ENCODE measurements at places on chromosomes 5 and 9.

DNA sequence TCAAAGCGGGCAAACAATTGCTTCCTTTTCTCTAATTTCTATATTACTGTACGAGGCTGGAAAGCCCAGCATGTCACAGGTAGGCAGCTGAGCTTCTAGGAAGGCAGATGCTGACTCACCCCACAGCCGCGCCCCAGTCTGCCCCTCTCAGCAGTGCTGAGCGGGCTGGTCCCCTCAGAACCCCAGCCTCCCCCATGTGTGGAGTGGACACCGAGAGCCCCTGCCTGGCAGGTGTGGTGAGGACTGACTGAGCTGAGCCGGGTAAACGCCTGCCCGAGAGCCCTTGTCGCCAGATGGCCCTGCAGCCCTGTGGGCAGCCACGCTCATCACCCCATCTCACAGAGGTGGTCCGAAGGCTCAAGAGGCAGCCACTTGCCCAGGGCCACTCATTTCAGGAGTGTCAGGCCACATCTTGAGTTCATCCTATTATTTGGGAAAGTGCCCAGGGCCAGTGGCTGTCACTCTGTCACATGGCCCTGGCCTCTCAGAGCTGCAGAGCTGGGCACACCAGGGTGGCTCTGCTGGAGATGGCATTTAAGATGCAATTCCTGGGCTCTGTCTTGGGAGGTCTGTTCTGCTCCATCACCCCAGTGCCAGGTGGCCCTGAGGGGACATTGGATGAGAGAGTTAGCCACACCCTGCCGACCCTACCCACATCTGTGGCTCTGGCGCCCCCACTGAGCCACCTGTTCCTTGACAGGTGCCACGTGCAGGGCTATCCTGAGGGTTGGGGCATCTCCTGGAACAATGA is 12.4 kb downstream of the CARD19 start:
- DNase-seq = no peak

- no peak for DNase-seq
Measured at GRCh38 chr5:8050616-8051175, 181.7 kb downstream of the MTRR start.

DNA sequence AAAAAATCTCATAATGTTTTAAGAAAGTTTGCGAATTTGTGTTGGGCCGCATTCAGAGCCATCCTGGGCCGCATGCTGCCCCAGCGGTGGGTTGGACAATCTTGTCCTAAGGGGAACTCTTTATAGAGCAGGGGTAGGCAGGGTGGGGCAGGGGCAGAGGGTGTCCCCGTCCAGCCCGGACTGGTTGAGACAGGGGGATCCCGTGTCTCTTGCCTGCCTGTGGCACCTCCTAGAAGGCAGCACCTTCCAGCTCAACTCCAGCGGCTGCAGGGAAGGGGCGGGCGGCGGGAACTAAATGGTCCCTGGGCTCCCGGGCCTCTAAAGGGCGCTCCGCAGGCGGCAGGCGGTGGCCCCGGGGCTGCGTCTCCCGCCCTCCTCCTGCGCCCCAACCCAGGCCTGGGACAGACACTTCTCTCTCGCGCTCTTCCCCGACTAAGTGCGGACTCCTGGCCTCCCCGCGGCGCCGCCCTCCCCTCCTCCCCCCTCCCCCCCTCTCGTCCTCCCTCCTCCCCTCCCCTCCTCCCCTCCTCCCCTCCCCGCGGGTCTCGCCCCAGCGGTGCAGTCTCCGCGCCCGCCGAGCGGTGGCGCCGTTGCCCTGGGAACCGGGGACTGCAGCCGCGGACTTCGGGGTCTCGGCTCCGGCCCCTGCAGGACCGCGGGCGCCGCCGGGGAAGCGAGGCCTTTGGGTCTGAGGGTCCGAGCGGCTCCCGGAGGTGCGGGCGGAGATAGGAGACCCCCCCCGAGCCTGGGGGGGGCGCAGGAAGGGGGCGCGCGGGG is 132.6 kb downstream of the MRPL36 start:
- DNase-seq = no peak

- no peak for DNase-seq
Measured at GRCh38 chr5:145260670-145261069, 574.5 kb downstream of the PRELID2 start.

- no peak for DNase-seq
Measured at GRCh38 chr9:131707050-131707449, 32.8 kb downstream of the RAPGEF1 start.

DNA sequence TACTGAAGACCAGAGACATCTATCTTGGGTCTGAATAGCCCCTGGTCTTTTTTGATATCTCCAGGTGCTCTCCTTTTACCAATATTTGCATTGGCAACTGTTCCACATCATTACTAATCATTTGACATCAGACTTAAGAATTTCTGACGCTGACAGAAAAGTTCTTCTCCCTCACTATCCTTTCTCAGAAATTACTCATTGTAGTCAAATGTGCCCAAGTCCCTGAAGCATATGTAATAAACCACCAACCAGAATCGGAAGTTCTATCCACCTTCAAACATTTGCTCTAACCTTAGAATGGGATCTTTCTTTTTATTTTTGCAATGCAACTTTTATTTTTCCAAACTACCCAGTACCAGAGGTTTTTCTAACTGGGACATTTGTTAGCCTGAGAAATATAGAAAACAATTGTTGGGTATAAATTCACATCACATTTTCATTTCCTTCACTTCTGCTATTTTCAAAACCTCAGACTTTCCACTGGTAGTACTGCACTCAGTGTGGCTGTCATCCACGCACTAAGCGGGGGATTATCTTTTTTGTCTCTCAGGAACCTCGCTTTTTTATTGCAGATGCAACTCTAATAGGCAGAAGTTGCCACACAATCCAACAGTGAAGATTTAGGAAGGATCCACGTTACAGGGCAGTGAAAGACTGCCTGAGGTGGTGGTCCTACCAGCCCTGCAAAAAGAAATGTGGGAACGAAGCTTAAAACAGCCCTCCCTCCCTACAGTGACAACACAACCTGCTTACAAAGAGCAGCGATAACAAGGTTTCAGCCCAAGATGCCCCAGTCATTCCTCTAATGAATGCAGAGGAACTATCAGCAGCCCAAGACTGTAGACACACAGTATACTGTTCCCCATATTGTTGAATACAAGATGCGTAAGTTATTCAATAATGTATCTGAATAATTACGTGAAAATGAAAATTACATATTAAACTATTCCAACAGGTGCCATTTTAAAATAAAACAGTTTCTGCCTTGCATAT is 201.2 kb downstream of the EBF1 start:
- DNase-seq = no peak

GRCh38 chr9:132409828-132410528 is at the start of gene CFAP77:
CFAP77 (plus strand) TSS chr9:132410211; CDS start chr9:132410272, 61 bp downstream.
- peak; percentile 46 for DNase-seq

GRCh38 chr9:137851516-137852267 is 25.9 kb upstream of the CACNA1B start:
- DNase-seq = no peak

All from hematopoietic multipotent progenitor cell treated with erythropoietin and hydrocortisone succinate and interleukin-3 and kit ligand, for 17 days (in vitro differentiated cells).